Epithelial cell of alveolus of lung (primary cell): ENCODE measurements at places on chromosomes 11 and 22. TPM values are rescaled to one million over a fixed set of nuclear protein-coding genes. Genes with fewer than 3 reads are reported as not detected.

KREMEN1 gene
- total RNA-seq = 9.2 and 15.6 TPM in 2 replicates

KRTAP5-2 gene
- total RNA-seq = not detected in 2 replicates

IGLL1 gene
- total RNA-seq = not detected in 2 replicates

IFITM10 gene
- total RNA-seq = 0.13 and 0.48 TPM in 2 replicates

CNIH2 gene
- 0.26 and 1.1 TPM in 2 replicates for total RNA-seq

E2F8 gene
- total RNA-seq = 1.6 and 2.7 TPM in 2 replicates

ANKK1 gene
- total RNA-seq = not detected in 2 replicates

MSANTD2 gene
- total RNA-seq = 6.1 and 8.8 TPM in 2 replicates

GANAB gene
- total RNA-seq = 321 and 375 TPM in 2 replicates

OR52N4 gene
- total RNA-seq = not detected in 2 replicates

OR51B5 gene
- not detected in 2 replicates for total RNA-seq

CABP4 gene
- not detected in 2 replicates for total RNA-seq

MTCH2 gene
- total RNA-seq = 61.4 and 64.6 TPM in 2 replicates

CYB561A3 gene
- 51.8 and 72.4 TPM in 2 replicates for total RNA-seq

SLC22A8 gene
- total RNA-seq = not detected in 2 replicates

CDKN1C gene
- total RNA-seq = 30.1 and 99.7 TPM in 2 replicates

OSBP2 gene
- 0.16 and 0.78 TPM in 2 replicates for total RNA-seq

AP1B1 gene
- total RNA-seq = 36.2 and 63.7 TPM in 2 replicates

OR2AG2 gene
- not detected in 2 replicates for total RNA-seq

C11orf97 gene
- total RNA-seq = not detected in 2 replicates

UPK2 gene
- not detected in 2 replicates for total RNA-seq

SYT7 gene
- 1.5 and 1.8 TPM in 2 replicates for total RNA-seq

MAPK8IP1 gene
- total RNA-seq = 6.7 and 27.8 TPM in 2 replicates

OR52R1 gene
- total RNA-seq = not detected in 2 replicates

DEFB131B gene
- total RNA-seq = not detected in 2 replicates

KRTAP5-8 gene
- not detected in 2 replicates for total RNA-seq

MMP7 gene
- 2.5 TPM in 1 of 2 replicates, not detected in the other for total RNA-seq

CRY2 gene
- 8.4 and 25.9 TPM in 2 replicates for total RNA-seq

HYLS1 gene
- total RNA-seq = 4.4 and 8.3 TPM in 2 replicates

RELT gene
- total RNA-seq = 2.8 and 5.0 TPM in 2 replicates

YDJC gene
- 50.1 and 60.4 TPM in 2 replicates for total RNA-seq

VPS37C gene
- 11.8 and 24.8 TPM in 2 replicates for total RNA-seq

HIC2 gene
- total RNA-seq = 2.3 and 2.7 TPM in 2 replicates

MRGPRF gene
- 25.2 and 29.9 TPM in 2 replicates for total RNA-seq

NAV2 gene
- total RNA-seq = 4.3 and 10.6 TPM in 2 replicates

PNPLA3 gene
- total RNA-seq = 2.1 and 4.8 TPM in 2 replicates

GDPD4 gene
- not detected in 2 replicates for total RNA-seq

GLB1L2 gene
- 0.13 and 2.8 TPM in 2 replicates for total RNA-seq

TMPRSS6 gene
- total RNA-seq = not detected in 2 replicates

FOLR1 gene
- not detected in 2 replicates for total RNA-seq

TPCN2 gene
- 4.9 and 10.9 TPM in 2 replicates for total RNA-seq

GAL3ST3 gene
- total RNA-seq = 0.91 and 1.8 TPM in 2 replicates

WT1 gene
- 1.9 and 8.5 TPM in 2 replicates for total RNA-seq

C1QTNF5 gene
- total RNA-seq = 11.9 and 37.4 TPM in 2 replicates

PDE3B gene
- 1.2 and 15.0 TPM in 2 replicates for total RNA-seq

RFPL3 gene
- total RNA-seq = not detected in 2 replicates

YIF1A gene
- total RNA-seq = 167 and 281 TPM in 2 replicates

PYGM gene
- total RNA-seq = 0.52 and 2.8 TPM in 2 replicates

RAB38 gene
- 7.4 and 11.9 TPM in 2 replicates for total RNA-seq

LDHAL6A gene
- not detected in 2 replicates for total RNA-seq

ELFN2 gene
- total RNA-seq = 1.4 and 4.0 TPM in 2 replicates

CABP2 gene
- total RNA-seq = not detected in 2 replicates

BACE1 gene
- 24.3 and 55.3 TPM in 2 replicates for total RNA-seq

SAC3D1 gene
- total RNA-seq = 6.7 and 16.2 TPM in 2 replicates
